ENCODE measurements at places on chromosomes 4 and X.

DNA sequence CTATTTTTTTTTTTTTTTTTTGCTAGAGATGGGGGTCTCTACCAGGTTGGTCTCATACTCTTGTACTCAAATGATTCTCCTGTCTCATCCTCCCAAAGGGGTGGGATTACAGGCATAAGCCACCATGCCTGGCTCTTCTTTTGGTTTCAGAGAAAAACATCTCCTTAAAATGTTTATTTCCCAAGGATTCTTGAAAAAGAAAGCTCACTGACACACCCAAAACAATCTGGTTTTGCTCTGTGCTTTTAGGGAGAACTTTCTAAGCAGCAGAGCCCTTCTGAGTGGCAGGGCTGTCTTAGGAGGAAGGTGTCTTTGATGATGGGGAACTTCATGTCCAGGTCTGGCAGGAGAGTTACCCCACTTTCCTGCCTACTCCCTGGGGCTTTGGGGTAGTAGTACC lies 1.2 kb downstream of the SOD3 start:
- no peak for DNase-seq

- DNase-seq = no peak
Observed at GRCh38 chr4:3031357-3032082, 42.8 kb downstream of the HTT-AS start.

GRCh38 chr4:116880625-116881024 lies 204.8 kb downstream of the TRAM1L1 start:
- DNase-seq = no peak

GRCh38 chr4:117755438-117755837 lies 278.8 kb upstream of the NDST3 start:
- DNase-seq = no peak

DNA sequence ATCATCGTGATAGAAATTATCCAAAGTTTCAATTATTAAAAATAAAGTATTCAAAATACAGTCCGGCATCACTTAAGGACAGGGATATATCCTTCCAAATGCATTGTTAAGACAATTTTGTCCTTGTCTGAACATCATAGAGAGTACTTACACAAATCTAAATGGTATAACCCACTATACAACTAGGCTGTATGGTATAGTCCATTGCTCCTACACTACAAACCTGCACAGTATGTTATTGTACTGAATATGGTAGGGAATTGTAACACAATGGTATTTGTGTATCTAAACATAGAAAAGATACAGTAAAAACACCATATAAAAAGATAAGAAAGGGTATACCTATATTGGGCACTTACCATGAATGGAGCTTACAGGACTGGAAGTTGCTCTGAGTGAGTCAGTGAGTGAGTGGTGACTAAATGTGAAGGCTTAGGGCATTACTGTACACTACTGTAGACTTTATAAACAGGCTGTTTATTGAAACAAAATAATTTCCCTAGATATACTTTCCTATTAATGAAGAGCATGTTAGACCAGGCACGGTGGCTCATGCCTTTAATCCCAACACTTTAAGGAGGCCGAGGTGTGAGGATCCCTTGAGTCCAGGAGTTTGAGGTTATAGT lies 44.8 kb upstream of the PTPN13 start:
- DNase-seq = no peak

GRCh38 chrX:65253817-65254216 lies 277.6 kb upstream of the ZC4H2 start:
- no peak for DNase-seq

DNA sequence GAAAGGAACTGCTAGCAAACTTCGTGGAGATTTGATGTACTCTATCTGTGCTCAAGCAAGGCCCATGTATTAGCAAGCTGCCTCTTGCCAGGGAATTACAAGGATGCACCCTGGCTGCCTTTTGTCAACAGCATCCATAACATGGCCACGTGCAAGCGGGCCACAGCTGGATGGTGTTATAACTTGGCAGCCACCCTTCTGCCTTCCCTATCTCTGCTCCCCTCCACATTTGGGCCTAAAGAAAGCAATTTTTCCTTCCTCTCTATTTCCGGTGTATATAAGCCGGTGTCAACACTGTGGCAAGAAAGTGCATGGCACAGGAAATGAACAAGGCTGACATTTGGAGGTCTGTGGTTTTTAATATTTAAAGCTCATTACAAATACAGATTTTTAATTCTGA lies 94.8 kb downstream of the CLNK start:
- DNase-seq = no peak

DNA sequence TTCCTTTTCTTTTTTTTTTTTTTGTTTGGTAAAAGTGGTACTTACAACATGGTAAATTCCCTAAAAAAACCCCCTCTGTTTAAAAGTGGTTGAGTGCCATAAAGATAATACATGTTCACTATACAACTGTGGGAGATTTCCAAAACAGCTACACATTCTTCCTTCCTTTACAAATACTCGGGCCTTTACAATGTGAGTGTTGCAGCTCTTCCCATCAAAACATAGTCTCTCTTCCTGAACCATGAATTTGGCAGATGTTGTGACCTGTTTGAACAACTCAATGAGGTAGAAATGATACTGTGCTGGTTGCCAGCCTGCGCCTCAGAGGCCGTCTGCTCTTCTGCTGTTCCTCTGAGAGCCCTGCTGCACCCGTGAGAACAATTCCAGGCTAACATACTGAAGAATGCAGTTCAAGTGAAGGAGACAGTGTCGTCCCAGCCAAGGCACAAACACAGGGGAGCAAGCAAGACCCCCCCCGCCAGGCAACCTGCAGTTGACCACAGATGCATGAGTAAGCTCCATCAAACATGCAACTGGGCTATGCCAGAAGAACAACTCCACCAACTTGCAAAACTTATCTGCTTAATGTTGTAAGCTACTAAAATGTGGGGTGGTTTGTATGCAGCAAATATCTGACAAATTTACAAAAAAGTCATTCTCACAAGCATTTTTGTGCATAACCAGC lies 645.0 kb downstream of the PCDH7 start:
- DNase-seq = no peak

GRCh38 chr4:913280-913618 lies 18.9 kb downstream of the GAK start:
- no peak for DNase-seq

DNA sequence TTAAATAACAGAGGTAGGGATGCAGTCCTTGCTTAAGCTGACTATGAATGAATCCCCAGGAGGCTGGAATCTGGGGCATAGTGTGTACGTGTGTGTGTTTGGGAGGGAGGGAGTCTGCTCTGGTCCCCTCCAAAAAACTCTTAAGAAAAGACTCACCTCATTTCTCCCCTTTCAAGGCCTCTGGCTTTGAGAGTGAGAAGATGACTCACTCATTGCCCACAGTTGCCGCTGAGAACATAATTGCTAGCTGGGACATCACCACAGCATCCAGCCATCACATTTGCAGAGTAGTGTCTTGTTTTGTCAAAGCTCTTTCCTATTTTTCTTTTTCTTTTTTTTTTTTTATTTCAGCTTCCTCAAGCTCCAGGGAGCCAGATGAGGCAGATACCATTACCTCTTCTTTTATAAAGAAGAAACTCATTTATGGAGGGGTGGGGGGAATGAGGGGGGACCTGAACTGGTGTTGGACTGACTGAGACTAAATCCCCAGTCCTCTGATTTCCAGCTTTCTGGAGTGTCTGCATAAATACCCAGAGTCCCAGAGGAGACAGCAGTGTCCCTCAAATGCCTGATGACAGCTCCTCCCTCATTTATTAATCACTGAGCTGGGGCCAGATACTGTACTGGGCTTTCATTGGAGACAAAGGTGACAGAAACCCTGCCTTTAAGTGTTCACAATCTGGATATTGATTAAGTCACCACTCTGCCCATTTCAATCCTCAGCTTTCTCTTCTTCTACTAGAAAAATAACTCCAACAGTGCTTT lies 61.9 kb upstream of the LAS1L start:
- no peak for DNase-seq

DNA sequence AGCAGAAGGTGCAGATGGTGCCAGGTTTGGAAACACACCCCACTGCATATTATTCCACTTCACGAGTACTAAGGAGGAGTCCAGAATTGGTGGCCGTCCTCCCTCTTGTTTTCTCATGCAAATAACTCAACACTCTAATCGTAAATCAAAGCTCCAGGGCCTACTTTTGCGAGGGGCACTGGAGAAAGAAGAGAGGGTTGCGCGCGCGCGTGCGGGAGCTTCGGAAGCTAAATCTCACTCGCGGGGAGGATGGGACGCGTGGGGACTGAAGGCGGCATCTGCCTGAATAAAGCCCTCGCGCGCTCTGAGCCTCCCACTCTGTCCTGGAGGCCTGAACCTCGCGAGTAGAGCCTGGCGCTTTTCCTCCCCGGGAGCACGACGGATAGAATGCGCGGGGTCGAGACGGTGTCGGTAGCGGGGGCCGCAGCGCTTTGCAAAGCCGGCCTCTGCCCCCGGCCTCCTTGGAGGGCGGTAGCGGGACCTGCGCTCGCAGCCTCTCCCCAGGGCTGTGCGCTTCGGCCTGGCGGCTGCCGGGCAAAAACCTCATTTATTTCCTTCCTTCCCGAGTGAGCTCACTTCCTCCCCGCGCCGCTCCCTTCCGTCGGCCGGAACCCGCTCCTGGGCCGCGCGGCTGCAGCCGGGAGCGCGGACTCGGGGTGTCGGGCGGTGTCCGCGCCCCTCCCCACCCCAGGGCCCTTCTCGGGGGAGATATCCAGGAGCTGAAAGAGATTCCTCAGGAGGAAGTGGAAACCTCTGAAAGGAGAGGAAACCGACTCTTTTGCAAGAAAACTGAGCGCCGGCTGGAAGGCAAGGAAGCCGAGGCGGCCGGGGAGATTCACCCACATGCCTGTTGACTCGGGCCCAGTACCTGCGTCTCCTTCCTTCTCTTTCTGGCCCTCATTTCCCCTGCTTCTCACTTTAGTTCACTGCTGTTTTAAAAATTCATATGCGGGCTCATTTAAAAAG lies 20.7 kb downstream of the HAND2 start:
- DNase-seq = no peak

- no peak for DNase-seq
Observed at GRCh38 chr4:13306356-13306755, 177.8 kb downstream of the RAB28 start.

DNA sequence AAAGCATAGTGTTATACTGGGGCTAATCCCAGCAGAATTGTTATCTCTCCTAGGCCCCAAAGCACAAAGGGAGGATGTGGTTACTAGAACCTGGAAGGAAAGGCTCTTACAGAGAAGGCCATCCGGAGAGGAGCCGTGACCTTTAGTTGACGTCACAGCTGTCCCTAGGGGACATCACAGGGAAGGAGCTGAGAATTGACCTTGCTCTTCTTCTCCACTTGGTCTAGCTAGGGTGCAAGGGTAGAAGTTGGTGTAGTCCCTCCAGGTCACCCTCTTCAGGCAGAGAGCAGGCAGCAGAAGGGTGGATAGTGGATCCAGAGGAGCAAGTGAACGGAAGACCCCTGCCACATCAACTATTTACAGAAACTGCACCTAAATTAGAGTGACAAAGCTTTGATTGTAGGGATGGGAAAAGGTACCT lies 22.8 kb upstream of the FGF2 start:
- DNase-seq = no peak

- DNase-seq = peak; percentile 0
Observed at GRCh38 chr4:115851918-115852766, 738.7 kb upstream of the NDST4 start.

All from H54 (cell line).